ENCODE measurements at places on chromosomes 6 and 20.

DNA sequence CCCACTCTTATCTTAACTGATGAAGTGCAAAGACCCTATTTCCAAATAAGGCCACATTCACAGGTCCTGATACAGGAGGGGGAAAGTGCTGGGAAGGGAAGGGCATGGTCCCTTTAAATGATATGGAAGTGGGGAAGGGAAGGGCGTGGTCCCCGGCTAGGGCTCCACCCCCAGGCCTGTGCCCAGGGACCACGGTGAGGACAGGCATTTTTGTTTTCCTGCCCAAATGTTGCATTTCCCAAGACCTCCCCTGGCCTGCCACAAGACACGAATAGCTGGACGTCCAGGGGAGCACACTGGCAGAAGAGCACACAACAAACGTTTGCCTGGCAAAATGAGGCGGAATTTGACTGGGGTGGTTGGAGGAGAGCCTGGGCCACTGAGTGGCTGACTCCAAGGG lies 16.1 kb upstream of the HFE start:
- no peak for DNase-seq

DNA sequence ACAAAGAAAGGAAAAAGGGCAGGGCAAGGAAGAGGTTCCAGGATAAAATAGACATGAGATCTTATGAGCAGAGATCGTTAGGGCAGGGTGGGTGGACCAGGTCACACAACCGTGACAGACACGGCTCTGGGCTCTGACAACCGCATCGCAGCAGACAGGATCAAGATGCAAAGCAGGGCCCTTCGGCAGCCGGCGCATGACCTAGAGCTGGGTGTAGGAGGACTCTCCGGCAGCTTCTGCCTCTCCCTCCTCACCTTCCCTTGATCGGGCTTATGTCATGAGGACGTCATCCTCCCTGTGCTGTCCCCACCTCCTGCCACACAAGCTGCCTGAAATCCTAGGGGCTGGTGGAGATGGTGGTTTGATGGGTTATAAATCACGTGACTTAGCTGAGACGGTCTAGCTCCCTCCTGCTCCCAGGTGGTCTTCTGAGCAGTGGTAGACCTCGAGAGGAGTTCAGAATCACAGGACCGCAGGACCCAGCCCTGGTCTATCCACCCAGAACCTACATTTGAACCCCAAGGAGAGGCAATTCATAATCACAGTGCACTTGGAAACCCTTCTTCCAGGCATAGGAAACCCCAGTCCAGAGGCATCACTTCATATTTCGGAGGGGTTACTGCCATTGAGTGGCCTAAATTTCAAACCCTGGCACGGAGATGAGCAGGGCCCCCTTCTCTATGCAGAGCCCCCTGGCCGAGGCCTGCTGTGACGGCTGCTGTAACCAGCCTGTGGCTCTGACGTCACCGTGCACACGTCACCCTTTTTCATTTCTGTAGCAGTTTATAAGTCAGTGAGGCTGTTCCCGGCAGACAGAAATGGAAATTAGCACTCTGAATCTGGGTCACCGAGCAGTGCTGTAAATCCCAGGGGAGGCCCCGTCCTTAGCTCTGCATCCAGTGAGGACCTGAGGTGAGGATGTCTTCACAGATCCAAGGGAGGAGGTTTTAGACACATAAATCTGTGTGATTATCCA lies 8.7 kb upstream of the CCR6 start:
- DNase-seq, result peak; percentile 90

- no peak for DNase-seq
These were observed 211.5 kb upstream of the FOXA2 start for GRCh38 chr20:22795871-22796270.

DNA sequence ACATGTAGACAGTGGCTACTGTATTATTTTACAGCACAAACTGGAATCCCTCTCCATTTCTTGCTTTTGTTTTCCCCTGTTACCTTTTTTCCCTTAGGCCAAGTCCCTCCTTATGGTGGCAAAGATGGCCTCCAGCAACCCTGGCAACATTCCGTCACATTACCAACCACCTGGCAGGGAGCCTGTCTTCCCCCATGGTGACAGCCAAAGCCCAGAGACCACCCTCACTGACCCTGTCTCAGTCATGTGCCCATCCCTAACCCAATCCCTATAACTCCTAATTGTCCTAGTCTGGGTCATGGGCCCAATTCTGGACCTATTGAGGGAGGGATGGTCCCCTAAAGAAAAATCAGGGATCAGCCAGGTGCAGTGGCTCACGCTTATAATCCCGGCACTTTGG lies 27.6 kb downstream of the PARD6B start:
- DNase-seq, result no peak

- DNase-seq, result no peak
These were observed 59.0 kb downstream of the AFG1L start for GRCh38 chr6:108353853-108354252.

DNA sequence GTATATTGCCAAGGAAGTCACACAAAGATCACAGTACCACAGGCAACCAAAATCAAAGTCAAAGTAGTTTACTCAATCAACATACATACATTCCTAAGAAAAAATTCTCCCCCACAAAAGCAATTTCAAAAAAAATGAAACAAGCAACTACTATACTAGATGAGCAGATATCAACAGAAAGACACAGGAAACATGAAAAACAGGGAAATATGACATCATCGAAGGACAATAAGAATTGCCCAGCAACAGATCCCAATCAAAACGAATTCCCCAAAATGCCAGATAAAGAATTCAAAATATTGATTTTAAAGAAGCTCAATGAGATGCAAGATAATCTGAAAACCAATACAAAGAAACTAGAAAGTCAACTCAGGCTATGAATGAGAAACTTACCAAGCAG lies 219.7 kb upstream of the TAB2 start:
- no peak for DNase-seq

- DNase-seq, result no peak
These were observed 93.2 kb upstream of the ZNF184 start for GRCh38 chr6:27565839-27566779.
